ENCODE measurements at places on chromosomes 5 and 9.

GRCh38 chr9:85208666-85209065 is 533.1 kb downstream of the AGTPBP1 start:
- no peak for DNase-seq

- peak; percentile 6 for DNase-seq
These were observed 1717.9 kb downstream of the EFNA5 start for GRCh38 chr5:105952875-105953274.

DNA sequence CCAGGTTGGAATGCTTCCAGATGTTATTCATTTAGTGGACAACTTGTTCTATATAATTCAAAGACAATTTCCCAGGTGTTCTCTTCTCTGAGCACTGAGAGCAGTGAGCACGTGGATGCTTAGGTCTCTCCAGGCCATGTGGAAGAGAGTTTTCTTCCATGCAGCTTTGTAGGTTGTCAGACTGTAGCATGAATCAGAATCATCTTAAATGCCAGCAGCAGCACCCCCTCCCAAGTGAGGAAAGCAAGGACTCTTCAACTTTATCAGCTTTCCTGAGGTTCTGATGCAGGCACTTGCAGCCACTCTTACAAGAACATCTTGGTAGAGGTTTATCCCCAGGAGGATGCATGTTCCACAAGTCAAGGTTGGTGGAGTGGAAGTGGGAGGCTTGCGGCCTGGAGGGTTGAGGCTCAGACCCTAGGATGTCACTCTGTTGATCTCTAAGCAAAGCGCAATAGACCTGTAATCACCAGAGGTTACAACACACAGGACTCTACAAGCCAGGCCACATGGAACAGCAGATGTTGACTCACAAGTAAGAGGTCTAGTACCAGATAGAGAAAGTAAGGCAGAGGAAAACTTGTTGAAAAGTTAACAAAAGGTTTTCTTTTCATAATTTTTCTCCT is 47.7 kb downstream of the UGCG start:
- no peak for DNase-seq

GRCh38 chr9:84239343-84239742 is 101.2 kb downstream of the SLC28A3 start:
- no peak for DNase-seq

DNA sequence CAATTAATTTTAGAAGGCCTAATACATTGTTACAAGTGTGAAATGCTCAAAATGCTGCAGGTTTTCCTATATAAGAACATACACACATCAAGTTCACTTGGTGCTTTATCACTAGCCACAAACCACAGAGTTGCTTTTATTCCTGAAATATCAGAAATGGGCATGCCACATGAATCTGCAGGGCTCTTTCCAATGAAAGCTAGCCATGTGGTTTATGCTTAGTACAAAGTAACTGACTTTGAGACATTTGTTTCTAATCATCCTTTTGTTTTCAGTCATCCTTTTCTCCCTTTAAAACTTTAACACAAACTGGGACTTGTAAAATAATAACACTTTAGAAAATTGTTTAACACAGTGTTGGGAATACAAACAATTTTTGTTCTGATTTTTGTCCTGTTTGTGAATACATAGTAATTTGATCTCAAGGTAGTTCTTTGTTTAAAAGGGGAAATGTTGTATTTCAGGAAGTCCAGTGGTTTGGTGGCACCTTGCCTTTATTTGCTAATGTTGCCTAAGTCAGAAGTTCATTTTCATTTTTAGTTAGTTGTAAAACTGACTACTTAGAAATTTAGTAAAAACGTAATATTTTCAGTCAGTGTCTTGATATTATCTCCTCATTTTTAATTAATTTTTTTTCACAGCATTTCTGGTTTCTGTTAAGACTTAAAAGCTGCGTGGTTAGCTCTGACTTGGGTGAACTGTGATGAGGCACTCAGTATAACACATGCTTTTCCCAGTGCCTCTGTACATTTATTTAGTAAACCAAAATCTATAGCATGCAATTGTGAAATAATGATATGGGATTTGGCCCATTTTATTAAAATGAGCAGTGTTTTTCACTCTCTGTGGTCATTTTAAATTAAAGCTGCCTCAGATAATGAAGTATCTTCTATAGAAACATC is 18.6 kb downstream of the PRDM6 start:
- no peak for DNase-seq

DNA sequence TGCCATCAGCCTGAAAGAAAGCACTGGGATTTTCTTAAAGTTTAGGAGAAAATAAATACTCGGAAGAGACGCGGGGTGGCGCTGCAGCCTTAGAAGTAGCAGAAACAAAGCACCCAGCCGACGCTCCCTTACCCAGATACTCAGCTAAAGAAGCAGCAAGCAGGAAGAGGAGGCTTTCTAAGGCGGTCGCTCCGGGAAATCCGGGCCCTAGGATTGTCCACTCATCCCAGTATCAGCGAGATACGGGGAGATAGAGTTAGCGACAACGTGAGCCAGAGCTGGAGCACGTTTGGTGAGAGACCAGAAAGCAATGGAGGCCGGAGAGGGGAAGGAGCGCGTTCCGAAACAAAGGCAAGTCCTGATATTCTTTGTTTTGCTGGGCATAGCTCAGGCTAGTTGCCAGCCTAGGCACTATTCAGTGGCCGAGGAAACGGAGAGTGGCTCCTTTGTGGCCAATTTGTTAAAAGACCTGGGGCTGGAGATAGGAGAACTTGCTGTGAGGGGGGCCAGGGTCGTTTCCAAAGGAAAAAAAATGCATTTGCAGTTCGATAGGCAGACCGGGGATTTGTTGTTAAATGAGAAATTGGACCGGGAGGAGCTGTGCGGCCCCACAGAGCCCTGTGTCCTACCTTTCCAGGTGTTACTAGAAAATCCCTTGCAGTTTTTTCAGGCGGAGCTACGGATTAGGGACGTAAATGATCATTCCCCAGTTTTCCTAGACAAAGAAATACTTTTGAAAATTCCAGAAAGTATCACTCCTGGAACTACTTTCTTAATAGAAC is at the start of gene PCDHB2:
PCDHB2 (plus strand) TSS at position 135 of the 782 bp plus-strand sequence; CDS start at position 311, 176 bp downstream.
- peak; percentile 75 for DNase-seq

DNA sequence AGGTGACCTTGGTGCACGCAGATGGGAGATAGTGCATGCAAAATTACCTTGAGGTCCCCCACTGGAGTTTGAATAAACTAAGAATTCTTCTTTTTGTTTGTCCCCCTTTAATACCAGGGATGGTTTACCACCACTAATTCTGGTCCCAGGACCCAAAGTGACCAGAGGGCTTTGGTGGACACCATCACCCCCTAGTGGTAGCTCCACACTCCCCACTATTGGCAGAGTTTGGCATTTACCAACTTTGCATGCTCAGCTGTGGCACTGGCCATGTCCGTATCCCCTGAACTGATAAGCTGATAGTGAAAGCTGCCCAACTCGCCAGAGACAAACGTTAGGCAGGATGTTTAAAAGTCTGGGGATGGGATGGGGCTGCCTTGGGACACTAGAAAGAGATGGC is 3.3 kb downstream of the ASTN2 start:
- DNase-seq: peak; percentile 69

GRCh38 chr5:171953860-171954701 is 52.4 kb downstream of the FBXW11 start:
- DNase-seq: no peak

DNA sequence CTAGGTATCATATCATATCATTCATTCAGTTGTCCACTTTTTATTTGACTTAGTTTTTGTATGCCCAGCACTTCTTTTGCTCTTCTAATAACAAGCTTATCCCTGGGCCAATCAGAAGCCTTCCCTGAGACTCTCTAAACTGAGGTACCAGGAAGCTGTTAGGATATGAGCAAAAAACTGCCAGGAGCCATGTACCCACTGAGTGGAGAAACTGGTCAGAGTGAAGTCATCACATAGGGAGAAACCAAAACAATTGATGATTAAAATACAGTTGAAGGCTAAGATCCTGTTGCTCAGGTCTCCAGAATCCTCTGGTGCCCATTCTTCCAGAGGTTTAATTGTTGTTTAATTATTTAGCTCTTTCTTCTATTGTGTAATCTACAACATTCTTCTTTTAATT is 120.2 kb downstream of the KIAA0825 start:
- no peak for DNase-seq

GRCh38 chr5:41869151-41869723 is 988 bp downstream of the OXCT1 start:
- DNase-seq: peak; percentile 72

- no peak for DNase-seq
These were observed 240.2 kb downstream of the IRX1 start for GRCh38 chr5:3835811-3836210.

- DNase-seq: peak; percentile 5
These were observed 32.7 kb downstream of the TMEFF1 start for GRCh38 chr9:100505564-100506159.

Data from NCI-H526 (cell line).